ENCODE measurements at places on chromosomes 5 and 9.

DNA sequence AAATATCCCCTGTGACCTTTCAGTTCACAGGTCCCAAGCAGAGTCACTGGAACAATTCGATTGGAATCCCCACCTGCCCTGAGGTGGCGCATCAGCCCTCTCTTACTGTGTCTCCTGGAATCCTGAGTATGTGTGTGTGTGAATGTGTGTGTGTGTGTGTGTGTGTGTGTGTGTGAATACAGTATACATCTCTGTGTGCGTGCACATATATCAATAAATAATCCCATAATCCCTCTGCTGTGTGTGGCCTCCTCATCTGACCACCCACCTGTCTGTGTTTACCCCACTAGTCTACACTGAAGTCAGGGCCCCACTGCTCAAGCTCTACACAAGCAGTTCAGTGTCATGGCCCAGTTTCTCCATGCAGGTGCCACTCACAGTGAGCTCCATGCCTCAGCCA is 187.4 kb downstream of the ERCC6L2 start:
- no peak for DNase-seq

DNA sequence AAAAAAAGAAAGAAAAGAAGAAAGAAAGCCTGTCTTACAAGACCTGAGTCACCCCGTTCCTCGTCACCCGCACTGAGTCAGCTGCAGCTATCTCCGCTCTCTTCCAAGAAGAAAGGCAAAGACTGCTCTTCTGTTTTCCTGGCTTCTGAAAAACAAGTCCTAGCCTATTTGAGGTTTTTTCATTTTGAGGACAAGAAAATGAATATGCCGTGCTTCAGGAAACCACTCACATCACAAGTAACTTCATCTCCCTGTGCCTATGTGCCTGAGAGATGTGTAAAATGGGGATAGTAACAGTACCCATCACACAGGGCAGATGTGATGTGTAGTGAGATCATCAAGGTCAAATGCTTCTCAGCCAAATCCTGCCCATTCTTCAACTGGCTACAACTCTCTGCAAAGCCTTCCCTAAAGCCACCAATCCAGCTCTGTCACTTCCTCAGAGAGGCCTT is 78.4 kb downstream of the GLDC start:
- no peak for DNase-seq

- no peak for DNase-seq
These were observed 1568.5 kb upstream of the WWC1 start for GRCh38 chr5:166722939-166723338.

GRCh38 chr9:107283623-107284616 is 841 bp downstream of the RAD23B start:
- peak; percentile 87 for DNase-seq

GRCh38 chr5:110738503-110738811 is 350 bp upstream of the SLC25A46 start:
- DNase-seq: no peak

DNA sequence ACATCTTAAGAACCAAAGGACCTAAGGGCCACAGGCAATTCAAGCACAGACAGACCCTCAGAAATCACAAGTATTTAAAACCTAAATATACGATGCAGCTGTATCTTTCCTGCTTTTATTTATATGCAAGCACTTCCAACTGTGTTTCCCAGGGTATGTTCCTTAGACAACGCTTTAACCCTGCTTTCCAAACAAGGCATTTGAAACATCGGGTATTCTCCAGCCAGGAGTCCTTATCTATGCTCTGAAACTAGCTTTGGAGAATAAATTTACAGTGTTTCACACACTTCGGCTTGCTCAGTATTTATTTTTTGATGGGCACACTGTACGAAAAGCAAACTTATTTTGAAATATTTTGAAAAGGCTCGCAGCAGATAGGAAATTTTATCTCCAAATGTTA is 13.5 kb downstream of the NR6A1 start:
- DNase-seq: no peak

DNA sequence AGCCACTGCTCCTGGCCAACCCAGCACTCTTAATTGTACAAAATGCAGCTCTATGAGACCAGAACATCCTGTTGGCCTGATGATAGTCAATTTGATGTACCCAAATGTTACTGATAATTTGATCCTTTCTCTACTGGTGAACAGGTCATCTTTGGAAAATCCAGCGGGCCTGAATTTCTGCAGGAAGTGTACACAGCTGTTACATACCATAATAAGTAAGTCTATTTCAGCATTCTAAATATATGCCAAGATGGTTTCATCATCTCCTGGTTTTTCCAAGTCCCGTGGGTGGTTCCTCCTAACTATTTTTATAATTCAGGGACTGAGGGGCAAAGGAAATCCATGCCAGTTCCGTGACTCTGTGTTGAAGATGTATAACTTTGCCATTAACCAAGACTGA is 155.4 kb downstream of the DOCK8 start:
- no peak for DNase-seq

GRCh38 chr9:6224393-6225154 is 9.0 kb downstream of the IL33 start:
- DNase-seq: no peak

GRCh38 chr5:151568036-151568435 is 23.1 kb downstream of the FAT2 start:
- DNase-seq: no peak

DNA sequence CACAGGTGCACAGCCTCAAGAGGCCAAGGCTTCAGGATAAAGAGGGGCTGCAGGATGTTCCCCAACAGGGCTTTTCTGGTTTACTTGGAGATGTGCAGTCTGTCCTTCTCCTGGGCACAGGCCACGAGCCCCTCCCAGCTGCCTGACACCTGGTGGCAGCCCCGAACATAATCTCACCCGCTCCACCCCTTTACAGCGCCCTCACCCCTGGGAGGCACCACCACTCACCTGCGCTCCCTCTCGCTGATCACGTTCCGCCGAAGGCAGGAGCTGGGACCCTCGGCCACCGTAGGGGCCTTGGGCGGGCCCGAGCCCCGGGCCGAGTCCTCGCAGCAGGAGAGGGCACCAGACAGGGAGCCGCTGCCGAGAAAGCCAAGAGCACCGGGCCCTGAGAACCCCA is 514 bp downstream of the SOHLH1 start:
- no peak for DNase-seq

DNA sequence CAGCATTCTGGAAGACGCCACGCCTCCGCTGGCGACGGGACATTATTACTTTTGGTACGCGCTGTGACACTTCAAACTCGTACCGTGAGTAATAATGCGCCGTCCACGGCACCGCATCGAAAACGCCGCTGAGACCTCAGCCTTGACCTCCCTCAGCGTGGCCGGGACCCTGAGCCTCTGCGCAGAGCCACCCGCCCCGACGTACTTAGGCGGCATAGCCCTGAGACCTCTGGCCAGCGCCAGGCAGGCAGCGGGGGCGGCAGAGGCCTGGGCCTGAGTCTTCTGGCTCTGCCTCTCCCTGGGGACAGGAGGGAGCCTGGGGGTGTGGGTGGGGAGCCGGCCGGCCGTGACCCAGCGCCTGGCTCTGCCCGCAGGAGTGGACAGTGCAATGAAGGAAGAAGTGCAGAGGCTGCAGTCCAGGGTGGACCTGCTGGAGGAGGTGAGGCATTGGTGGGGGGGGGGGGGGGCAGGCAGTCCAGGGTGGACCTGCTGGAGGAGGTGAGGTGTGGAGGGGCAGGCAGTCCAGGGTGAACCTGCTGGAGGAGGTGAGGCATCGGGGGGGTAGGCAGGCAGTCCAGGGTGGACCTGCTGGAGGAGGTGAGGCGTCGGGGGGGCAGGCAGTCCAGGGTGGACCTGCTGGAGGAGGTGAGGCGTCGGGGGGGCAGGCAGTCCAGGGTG is 8.0 kb downstream of the EGFL7 start:
- DNase-seq: no peak

- DNase-seq: no peak
These were observed 301.2 kb downstream of the TUSC1 start for GRCh38 chr9:25377039-25377438.

DNA sequence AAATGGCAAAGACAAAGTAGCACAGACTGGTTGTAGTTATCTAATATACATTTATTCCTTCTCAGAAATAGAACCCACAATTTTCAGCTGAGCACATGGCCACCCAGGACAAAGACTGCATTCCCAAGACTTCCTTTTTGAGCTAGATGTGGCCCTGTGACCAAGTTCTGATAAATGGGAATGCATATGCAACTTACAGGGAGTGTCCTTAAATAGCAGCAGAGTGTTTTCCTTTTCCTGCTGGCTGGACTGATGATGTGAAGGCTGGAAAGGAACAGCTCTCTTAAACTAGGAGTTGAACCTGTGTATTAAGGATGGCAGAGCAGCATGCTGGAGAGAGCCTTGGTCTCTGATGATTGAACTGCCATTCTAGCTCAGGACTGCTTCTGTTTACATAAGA is 74.7 kb upstream of the TNPO1 start:
- DNase-seq: no peak

GRCh38 chr9:134421888-134422287 is 95.6 kb downstream of the RXRA start:
- DNase-seq: no peak

DNA sequence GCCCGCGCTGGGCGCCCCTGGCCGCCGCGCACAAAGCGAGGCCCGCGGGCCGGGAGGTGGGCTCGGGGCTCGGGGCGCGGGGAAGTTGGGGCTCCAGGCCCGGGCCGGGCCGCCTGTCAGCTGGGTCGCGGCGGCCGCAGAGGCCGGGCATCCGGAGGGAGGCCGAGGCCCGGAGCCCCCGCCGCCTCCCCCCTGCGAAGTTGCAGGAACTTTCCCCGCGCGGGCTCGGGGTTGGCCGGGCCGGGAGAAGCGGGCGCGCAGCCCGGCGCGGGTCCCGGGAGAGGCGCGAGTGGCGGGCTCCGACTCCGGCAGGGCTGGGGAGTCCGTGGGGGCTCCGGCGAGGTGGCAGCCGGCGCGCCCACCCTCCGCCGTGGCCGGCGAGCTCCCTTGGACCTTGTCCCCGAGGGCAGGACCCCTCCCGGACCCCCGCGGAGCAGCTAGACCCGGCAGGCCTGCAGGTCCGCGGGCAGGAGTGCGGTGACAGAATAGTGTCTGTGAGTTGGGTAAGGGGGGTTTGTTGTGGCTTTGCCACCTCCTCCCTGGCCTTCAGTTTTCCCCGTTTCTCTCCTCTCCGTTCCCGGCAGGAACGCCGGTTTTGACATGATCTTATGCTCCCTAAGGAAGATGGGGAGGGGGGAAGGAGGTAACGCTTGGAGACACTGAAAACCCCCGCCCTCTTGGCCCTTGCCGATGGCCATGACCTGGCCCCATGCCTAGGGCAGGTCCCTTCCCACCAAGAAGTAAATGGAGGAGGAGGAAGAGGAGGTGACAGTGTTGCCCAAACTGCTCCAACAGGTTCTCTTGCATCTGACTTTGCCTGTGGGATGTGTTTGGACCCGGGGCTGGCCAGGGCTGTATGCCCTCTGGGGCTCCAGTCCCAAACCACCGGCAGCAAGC is 942 bp downstream of the PHF2 start:
- no peak for DNase-seq

DNA sequence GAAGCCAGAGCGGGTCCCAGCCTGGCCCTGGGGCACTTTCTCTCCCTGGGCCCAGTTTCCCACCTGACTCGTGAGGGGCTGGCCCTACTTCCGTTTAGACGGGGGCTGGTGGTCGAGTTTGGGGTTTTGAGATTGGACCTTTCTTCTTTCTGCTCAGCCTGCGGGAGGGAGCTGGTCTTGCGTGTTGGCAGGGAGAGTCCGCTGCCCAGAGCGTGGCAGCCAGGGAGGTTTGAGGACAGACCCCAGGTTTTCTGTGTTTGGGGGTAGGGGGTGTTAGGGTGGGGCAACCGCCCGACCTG is 6.0 kb upstream of the PITX1 start:
- no peak for DNase-seq

Measured in NCI-H524 (cell line).